ENCODE measurements at places on chromosomes 5 and 9. TPM values are rescaled to one million over a fixed set of nuclear protein-coding genes. Genes with fewer than 3 reads are reported as not detected.

Gene ZBTB43
- total RNA-seq = 23.6 TPM

Gene MARVELD2
- 0.17 TPM for total RNA-seq

Gene KIAA1958
- total RNA-seq = 4.3 TPM

Gene NMUR2
- not detected for total RNA-seq

Gene FRMD3
- 0.54 TPM for total RNA-seq

Gene FGFR4
- total RNA-seq = 1.3 TPM

Gene CDKN2B-AS1
- 4.8 TPM for total RNA-seq

Gene CDKN2A
- 22.9 TPM for total RNA-seq

Gene BTNL8
- total RNA-seq = not detected

Gene ABITRAM
- total RNA-seq = 11.1 TPM

Gene C9orf50
- not detected for total RNA-seq

Gene SLC36A2
- not detected for total RNA-seq

Gene EPB41L4A
- 1.4 TPM for total RNA-seq

Gene PCDHA1
- not detected for total RNA-seq

Gene MCTP1
- 0.10 TPM for total RNA-seq

Gene WNK2
- total RNA-seq = 0.22 TPM

Gene PRR16
- not detected for total RNA-seq

Gene COL23A1
- not detected for total RNA-seq

Gene PCAT7
- not detected for total RNA-seq

Gene TRIO
- 9.6 TPM for total RNA-seq

Gene TARS1
- total RNA-seq = 150 TPM

Gene WNT8A
- total RNA-seq = not detected

Gene PKD2L2
- total RNA-seq = not detected

Gene EMB
- total RNA-seq = 169 TPM

Gene TPM2
- 4.6 TPM for total RNA-seq

Gene TLR4
- total RNA-seq = not detected

Gene FGD3
- 133 TPM for total RNA-seq

Gene GRK6
- 137 TPM for total RNA-seq

Gene NEK6
- 3.3 TPM for total RNA-seq

Gene CDH6
- total RNA-seq = not detected

Gene TAF1L
- not detected for total RNA-seq

Gene LEAP2
- 3.8 TPM for total RNA-seq

Gene ZNF300
- 0.54 TPM for total RNA-seq

Gene WHRN
- total RNA-seq = 1.3 TPM

Gene TCF7
- 107 TPM for total RNA-seq

Gene CTNND2
- not detected for total RNA-seq

Gene ZNF366
- total RNA-seq = not detected

Gene TMEM38B
- total RNA-seq = 7.9 TPM

Gene SPATA6L
- 0.32 TPM for total RNA-seq

Gene HAPLN1
- total RNA-seq = not detected

Gene PCDHGA12
- total RNA-seq = 0.12 TPM

Gene CCDC171
- total RNA-seq = 1.1 TPM

Gene GZMA
- 1,575 TPM for total RNA-seq

Gene LHX3
- total RNA-seq = not detected

Gene ABO
- 2.1 TPM for total RNA-seq

Gene TEK
- total RNA-seq = not detected

Gene HAVCR2
- 215 TPM for total RNA-seq

Gene FOXD4L5
- total RNA-seq = 0.32 TPM

Gene CCDC192
- total RNA-seq = not detected

Gene ITK
- total RNA-seq = 307 TPM
